ENCODE measurements at places on chromosomes 4 and X.

DNA sequence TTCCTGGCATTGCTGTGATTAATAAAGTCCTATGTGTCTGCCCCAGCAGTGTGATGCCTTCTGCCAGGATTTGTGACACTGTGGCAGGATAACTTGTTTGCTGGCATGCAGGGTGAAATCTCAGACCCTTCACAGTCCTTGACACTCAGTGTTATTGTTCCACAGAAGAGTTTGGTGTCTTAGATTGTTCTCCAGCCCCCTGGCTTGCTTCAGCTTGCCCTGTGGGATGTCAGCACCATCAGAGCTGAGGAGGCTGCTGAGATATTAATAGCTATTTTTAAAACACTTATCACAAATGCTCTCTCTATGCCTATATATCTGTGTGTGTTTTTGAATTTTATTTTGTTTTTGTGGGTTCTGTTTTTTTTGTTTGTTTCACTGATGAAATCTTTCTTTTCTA is 136.9 kb downstream of the TSPAN5 start:
- no peak for DNase-seq

DNA sequence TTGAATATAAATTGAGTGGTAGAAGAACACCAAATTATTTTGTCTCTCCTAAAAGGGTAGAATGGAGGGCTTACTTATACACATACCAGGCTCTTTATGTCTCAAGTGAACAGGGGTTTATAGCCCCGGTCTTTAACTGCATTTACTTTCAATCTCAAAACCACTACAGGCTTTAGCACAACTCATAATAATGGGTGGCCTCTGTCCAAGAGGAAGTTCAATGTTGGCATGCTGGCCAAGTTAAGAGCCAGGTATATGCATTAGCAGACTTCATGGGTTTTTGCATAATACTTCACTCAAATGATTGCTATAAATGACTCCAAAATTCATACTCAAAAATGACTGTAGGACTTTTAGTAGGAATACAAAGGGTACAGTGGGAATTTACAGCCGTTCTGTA is 118.5 kb upstream of the OTUD4 start:
- DNase-seq, result no peak

- no peak for DNase-seq
Measured at GRCh38 chrX:17525762-17526555, 151.0 kb downstream of the NHS start.

DNA sequence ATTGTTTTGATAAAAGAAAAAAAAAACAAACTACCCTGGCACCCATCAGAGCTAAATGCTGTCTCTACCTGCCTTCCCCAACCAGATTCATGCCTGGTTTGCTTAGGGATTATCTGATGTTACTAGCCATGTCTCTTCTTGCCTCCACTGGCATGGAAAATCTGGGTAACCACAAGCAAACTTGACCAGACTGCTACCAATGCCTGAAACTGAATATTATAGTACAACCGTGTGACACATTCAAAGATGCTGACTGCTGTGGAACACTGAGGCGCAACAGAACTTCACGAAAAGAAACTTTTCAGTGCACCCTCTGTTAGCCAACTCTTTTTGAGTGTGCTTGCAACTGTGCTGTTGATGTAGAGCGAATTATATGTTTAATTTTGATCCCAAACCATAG is 228.1 kb downstream of the CBR4 start:
- DNase-seq, result no peak

- DNase-seq, result no peak
Measured at GRCh38 chrX:39453889-39454621, 643.7 kb downstream of the BCOR start.

DNA sequence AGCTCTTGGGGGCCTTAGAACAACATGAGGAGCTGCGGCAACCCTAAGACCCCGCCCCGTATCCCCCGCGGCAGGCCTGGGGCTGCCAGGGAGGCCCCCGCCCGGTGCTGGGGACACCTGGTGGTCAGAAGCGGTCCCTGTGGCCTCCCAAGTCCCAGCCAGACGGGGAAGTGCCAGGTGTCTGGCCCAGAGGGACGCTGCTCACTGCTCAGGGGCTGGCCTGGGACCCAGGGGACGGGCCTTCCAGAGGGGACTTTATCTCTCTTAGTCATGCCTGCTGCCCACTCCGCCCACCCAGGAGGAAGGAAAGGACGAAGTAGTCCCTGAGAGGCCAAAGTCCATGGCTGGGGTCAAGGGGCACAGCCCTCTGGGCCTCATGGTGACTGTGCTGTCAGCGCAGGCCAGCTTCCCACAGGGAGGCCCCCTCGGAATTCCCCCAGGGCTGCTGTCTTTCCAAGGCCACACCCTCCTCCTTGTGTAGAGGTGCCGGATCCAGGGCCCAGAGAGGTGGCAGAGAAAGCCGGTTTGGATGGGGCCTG is 31.0 kb upstream of the HTRA3 start:
- no peak for DNase-seq

GRCh38 chr4:177879851-177880250 is 437.6 kb upstream of the AGA start:
- no peak for DNase-seq

- DNase-seq, result no peak
Measured at GRCh38 chr4:151833174-151833573, 72.4 kb upstream of the GATB start.

DNA sequence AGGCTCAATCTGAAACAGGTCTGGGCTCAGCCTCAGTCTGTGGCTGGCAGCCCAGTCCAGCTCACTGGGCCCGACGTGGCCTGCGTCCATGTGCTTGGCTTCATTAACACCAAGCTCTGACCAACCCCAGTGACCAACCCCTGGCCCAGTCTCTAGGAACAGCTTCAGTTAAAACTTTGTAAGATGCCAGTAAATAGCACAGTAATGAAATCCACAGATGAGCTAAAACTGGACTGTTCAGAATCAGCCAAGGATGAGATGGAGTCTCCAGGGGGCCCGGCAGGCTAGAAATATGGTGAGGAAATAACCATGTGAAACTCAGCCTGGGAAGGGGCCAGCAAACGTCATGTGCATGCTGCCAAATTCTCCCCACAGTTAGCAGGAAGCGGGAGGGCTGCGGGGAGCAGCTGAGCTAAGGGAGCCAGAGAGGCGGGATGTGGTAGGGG is 37.1 kb upstream of the XPNPEP2 start:
- no peak for DNase-seq

DNA sequence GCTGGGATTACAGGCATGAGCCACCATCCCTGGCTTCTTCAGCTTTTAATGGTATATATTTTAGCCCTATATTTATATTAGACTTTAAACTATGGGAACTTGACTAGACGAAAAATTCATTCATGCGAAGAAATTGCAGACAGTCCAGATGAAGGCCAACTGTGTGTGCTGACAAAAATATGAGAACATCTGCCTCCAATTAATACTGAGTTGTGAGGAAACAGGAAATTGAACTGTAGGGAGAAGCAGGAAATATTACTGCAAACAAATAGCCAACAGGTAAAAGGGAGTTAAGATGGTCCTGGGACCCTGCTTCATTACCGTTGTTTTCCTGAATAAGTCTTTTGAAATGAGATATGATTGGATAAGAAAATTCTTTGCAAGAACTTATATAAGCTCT is 26.3 kb downstream of the MGARP start:
- DNase-seq, result no peak

- no peak for DNase-seq
Measured at GRCh38 chrX:153547195-153547594, 29.8 kb downstream of the ATP2B3 start.

DNA sequence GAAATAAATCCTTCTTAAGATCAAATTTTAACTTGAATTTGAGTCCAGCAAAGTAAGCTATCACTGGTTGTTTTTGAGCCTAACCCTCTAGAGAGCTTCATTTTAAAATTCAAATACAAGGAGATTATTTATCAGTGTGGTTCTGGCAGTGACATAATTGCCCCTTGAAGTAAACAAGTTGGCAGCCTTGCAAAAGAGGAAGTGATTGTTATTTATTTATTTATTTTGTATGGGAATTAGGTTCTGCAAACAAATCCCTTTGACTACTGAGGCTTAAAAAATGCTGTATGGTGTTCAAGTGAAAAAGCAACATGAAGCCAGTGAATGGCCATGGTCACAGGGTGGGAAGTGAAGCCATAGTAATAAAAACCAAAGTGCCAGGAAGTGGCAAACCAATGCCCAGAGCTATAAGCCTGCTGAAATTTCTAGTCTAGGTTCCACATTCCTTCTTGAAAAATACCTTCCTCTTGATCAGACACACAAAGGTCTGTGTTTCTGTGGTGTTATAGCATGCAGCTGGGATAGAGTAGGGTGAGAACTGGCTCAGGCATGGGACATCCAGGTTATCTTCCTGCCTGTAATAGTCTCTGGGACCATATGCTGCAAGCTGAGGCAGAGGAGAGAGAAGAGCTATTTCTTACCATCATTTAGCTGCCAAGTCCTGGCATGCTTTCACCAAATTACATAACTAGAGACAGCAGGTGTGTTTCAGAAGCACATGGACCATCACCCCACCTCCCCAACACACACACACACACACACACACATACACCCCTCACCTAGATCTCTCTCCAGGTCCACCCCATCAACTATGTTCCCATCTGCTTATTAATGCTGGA is 47.1 kb upstream of the TSPAN7 start:
- DNase-seq, result no peak

- DNase-seq, result no peak
Measured at GRCh38 chrX:155747520-155747919, 133.6 kb upstream of the VAMP7 start.

GRCh38 chr4:39754309-39754708 is 56.4 kb downstream of the UBE2K start:
- no peak for DNase-seq

DNA sequence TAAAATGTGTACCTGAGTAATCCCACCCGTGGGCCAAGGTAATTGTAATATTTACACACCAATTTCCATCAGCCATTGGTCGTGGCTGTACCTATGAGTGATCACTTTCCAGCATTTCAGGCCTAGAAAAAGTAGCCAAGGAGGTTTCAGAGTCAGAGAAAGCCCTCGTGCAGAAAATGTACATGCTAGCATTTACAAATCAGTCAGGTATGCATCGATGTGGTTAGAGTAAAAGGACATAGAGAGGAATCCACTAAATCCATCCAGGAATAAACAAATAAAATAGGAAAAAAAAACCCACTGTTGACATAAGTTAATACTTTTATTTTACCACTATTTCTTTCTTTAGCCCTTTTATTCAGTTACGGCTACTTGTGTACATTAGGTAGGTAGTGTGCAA is 256.8 kb downstream of the TRIML1 start:
- DNase-seq, result no peak

DNA sequence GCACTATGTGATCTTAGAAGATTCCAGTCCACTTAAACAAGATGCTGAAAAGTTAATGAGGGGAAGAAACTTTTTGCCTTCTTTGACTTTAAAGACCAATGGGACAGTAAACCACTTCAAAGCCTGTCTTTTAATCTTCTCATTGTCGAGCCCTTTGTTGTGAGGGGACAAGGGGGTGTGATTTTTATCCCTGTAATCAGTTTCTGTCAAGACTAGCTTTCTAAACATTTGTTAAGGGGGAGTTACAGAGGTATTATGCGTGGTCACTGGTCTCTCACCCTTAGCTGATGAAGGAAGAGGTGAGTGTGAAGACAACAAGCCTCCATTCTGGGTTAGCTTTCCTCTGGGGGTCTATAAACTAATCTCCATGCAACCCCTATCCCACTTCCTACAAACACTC is 409.3 kb downstream of the ARHGAP24 start:
- DNase-seq, result no peak

GRCh38 chr4:183797011-183797444 is 108.1 kb upstream of the STOX2 start:
- DNase-seq, result no peak

- DNase-seq, result no peak
Measured at GRCh38 chr4:168524006-168524405, 27.2 kb downstream of the PALLD start.

- no peak for DNase-seq
Measured at GRCh38 chr4:55437823-55438222, 42.1 kb downstream of the TMEM165 start.

GRCh38 chr4:5340991-5341451 is 289.7 kb downstream of the STK32B start:
- DNase-seq, result no peak

Data from frontal cortex (tissue), 4 donors.